ENCODE measurements at places on chromosomes 1 and 21. TPM values are rescaled to one million over a fixed set of nuclear protein-coding genes. Genes with fewer than 3 reads are reported as not detected.

- DNase-seq, result no peak
Observed at GRCh38 chr21:44441581-44442265, 13.6 kb upstream of the LRRC3 start.

The ZNF697 gene
- 3.4 TPM for polyA plus RNA-seq

DNA sequence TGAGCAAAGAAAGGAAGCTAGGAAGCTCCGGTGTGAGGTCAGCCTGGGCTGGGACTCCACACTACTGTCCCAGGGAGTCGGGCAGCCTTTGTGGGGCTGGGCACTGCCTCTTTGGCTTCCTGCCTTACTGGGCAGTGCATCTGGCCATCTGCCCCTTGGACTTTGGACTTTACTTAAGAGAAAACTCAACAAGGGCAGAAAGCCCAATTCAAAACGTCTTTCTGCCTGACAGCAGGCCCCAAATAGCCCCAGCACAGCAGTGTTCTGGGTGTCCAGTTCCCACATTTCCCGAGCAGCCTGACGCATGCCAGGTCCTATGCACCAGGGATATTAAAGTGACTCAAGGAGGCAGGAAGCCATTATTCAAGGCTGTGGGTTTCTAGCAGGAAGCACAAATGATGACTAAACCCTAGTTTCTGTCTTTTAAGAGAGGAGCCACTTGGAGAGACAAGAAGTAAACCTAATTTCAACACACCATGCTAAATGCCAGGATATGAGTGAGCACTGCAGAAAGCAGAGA, 37.9 kb upstream of the EDEM3 start:
- no peak for DNase-seq

- no peak for DNase-seq
Observed at GRCh38 chr1:208256091-208256490, 11.9 kb upstream of the PLXNA2 start.

GRCh38 chr21:27329255-27329851, 362.5 kb upstream of the ADAMTS5 start:
- DNase-seq, result no peak

Measured in SK-N-SH (cell line).